NCI-H524 treated with DMSO at 0.1 percent for 48 hours (cell line): ENCODE measurements at places on chromosomes 3 and 15.

DNA sequence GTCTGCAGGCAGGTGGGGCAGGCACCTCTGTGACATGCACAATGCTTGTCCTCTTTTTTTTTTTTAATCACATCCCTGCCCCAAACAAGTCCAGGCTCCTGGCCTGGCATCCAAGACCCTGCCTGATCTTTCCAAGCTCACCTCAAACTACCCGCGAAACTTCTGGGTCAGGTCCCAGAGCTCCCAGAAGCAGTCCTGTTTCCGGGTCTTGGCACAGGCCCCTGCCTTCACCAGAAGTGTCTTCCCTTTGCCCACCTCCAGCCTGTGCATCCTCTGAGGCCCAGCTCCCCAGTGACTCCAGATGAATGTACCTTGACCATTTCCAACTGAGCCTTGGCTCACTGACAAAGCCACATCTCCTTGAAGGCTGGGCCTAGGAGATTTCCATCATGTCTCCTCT, 23.0 kb downstream of the PLA2G4E start:
- DNase-seq: no peak

GRCh38 chr3:63830526-63830925, 11.4 kb downstream of the C3orf49 start:
- no peak for DNase-seq

DNA sequence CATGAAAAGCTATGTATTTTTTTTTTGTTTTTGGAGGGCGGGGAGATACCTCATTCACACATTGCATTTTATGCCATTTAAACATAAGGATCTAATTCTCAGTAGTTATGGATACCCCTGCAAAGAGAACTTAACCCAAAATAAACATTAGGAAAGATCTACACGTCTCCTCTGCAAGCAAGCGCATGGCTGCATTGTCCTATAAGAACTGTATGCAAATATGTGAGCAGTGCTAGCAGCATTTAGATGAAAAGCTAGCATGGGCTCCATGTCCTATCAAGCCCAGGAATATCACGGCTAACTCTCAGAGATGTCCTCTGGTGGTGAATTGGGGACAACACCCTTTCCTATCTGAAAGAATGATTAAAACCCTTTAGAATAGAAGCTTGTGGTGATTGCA, 292.8 kb downstream of the MEX3B start:
- DNase-seq: peak; percentile 57

DNA sequence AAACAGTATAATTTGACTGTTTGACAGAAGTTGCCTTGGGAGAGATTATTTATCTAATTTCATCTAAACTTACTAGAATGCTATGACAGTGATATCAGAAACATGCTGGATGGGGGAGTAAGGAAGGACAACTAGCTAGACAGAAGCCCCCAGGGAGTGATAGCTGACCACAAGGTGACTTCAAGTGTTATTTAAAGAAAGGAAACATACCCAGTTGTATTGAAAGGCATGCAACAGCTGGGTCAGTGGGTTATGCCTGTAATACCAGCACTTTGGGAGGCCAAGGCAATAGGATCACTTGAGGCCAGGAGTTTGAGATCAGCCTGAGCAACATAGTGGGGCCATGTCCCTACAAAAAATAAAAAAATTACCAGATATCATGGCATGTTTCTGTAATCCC, 69.6 kb downstream of the SLC49A4 start:
- DNase-seq: no peak

DNA sequence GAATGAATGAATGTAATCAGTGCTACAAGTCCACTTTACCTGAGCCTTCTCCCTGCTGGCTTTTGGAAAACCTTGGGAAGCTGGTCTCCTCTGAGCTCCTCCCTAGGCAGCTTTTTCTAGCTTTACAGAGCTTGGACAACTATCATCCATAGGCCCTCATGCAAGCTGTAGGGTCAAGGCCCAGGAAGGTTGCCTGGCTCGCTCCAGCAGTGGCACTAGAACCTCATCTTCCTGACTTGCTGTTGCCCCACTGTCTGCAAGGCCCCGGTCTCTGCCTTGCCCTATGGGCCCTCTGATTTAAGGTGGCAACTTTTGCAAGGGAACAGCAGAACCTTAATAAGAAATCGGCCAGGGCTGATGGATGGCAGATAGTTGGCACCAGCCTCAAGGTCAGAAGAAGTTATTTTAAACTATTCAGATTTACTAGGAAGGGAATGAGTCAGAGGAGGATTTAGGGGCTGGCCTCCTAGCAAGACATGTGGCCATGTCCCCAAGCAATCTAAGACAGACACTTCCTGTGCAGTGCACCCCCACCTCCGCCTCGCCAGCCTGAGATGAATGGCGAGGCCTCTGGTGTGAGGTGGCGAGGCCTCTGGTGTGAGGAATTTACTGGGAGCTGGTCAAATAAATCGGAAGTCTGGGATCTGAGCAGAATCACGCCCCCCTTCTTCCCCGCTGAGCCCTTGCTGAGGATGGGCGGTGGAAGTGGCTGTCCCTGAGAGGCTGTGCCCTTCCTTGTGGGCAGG, 180.8 kb downstream of the MEGF11 start:
- no peak for DNase-seq

GRCh38 chr15:60477916-60478565, 901 bp downstream of the ICE2 start:
- DNase-seq: no peak

GRCh38 chr15:80730926-80731325, 35.8 kb downstream of the ABHD17C start:
- no peak for DNase-seq

- no peak for DNase-seq
Measured at GRCh38 chr15:76337696-76338485, 1.3 kb downstream of the ISL2 start.

DNA sequence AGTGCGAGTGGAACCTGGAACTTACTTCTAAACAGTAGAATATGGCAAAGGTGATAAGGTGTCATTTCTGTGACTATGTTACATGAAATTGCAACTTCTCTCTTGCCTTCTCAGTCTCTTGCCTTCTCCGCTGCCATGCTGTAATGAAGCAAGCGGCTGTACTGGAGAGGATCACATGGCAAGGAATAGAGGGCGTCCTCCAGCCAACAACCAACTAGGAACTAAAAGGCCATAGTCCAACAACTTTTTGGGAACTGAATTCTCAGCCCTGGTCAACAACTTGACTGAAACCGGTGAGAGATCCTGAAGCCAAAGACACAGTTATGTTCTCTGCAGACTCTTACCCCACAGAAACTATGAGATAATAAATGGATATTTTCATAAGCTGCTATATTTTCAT, 143.5 kb downstream of the P3H2 start:
- DNase-seq: no peak

DNA sequence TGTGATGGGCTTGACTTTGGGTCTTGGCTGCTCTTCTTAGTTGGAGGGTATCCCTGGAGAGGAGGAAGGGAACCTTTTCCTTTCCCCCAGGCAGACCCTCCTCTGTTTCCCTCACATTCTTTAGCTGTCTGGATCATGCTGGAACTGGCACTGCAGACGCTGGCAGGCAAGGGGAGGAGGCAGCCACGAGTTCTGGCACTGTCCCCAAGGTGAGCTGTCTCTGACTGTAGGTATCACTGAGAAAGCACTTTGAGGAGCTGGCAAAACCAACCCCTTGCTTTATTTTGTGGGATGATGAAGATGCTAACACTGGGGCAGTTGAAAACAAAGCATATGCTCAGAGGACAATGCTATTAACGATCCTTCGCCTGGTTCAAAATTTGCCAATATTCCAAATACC, 175.0 kb downstream of the SOX2 start:
- no peak for DNase-seq

DNA sequence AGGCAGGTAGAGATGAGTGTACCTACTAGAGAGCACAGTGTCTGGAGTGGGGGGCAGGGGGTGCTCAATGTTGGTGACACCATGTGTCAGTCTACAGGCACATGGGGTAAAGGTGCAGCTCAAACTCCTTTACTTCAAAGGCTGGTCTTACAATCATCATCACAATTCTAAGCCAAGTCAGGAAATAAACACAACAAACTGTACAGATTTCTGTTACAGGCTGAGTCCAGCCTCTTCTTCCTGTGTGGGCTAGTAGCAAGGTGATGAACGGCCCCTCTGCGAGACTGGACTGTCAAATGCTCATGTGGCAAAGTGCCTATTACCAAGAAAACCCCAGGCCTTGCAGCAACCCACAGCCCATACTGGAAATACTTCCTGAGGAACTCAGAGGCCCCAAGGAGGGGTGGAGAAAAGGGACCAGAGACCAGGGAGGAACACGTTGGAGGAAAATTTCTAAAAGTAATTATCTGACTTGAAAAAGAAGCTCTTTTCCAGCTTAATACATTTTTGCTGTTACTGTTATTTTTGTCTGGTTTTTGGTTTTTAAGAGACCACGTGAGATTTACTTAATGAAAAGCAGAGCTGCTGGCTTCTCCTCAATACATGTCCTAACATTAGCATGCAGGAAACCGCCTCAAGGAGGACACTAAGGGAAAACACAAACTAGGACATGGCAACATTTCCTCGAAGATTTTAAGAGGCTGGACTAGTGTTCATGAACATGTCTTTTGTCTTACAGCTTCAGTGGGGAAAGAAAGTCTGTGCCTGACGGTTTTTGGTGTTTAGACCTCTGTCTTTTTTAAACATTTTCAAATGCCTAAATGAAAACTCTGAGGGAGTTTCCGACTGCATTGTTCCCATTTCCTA, 29.5 kb downstream of the TBC1D2B start:
- no peak for DNase-seq

- DNase-seq: no peak
Measured at GRCh38 chr3:176167272-176167671, 1030.0 kb downstream of the TBL1XR1 start.

DNA sequence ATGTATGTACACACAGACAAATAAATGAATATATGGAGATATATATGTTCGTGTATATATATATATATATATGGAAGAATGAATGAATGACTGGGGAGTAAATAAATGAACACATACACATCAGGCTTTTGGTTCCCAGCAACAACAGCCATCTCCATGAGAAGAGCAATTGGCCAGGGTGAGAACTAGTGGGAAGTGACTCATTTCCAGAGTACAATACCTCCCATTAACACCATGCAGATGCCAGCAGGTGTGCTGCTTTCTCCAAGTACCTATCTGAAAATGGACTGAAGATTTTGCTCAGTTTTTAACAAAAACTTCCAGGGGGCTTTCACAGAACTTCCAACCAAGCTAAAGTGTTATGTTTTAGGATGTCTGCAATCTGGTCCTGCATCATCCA, 179.8 kb upstream of the SLC2A2 start:
- no peak for DNase-seq

DNA sequence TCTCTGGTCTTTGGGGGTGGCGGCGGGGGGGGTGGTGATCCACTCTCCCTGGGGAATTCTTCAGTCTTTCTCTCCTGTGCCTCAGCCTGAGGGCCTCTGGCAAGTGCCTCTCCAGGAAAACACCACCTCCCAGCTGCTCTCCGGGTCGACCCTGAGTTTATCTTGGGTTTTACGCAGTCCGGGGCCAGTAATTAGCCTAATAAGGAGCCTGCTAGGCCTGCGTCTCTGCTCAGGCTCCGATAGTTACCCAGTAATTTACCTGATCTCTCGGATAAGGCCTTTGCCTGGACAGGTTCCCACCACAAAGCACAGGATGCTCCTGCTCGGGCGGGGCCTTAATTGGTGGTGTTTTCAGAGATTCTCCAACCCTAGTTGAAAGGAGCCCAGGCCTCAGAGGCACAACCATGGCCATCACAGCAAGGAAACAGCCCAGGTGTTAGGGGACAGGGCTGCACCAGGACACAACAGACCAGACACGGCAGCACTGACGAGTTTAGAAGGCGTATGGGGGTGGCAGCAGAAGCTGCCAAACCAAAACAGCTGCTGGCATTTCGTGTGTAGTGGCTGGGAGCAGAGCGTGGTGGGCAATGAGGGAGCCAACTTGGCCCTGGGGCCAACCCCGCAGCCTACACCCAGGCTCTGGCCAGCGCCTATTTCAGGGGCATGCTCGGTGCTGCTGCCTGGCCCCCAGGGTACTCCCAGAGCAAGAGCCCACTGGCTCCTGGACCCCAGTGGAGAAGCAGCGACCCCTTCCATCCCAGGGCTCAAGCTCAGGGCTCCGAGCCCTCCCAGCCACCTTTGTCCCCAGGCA, 71.4 kb downstream of the KLF13 start:
- DNase-seq: no peak

DNA sequence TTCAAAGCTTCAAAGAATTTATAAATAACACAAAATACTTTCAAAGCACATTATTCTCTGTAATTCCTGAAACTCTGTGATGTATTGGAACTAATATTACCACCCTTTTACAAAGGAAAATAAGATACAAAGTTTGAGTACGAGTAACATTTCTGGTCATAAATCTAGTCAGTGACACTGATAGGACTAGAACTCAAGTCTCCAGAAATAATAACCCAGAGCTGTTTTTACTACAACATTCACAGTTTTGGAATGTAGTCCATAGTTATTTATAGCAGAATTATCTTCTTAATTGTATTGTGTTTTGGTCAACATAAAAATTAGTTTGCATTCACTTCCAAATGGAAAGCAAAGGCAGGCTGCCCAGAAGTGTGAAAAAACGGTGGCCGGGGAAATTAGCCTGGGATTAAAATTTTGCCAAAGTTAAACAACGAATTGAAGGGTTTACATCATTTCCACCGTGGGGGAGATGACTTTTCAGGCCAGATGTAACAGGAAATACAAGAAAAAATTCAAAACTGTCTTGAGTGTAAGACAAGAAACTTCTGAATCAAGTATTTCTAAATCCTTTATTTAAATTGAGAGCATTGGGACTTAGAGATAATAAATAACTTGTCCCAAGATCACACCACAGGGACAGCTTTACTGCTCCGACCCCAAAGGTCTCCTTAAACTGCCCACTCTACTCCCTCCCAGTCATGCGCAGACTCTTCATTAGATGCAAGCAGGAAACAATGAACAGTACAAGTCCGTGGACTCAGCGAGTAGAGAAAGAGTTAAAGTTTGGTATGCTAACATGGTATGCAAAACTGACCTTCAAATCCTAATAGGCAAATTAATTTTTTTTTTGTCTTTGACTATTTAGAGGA, 74.3 kb upstream of the VGLL4 start:
- no peak for DNase-seq
